ENCODE measurements at places on chromosomes 3 and 15.

GRCh38 chr15:83654379-83655236 is 685 bp downstream of the ADAMTSL3 start:
- DNase-seq = no peak

- DNase-seq = no peak
These were observed 39.4 kb downstream of the CLDN18 start for GRCh38 chr3:138049157-138049919.

DNA sequence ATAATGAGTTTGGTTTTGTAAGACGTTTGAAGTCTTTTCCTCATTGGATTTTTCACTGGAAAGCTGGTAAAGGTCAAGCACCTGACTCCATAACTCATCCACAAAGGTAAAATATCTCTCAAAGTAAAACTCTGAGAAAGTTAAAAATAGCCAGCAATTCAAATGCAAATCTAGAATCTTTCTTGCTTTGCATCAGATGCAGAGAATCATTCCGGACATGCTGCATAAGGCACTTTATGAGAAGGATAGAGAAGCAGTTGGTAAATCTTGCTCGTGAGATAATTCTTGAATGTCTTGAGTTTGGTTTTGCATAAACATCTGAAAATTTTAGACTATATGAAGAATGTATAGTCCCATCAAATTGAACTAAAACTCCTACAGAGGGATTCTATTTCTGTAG is 9.1 kb downstream of the KCNMB2 start:
- DNase-seq = no peak

DNA sequence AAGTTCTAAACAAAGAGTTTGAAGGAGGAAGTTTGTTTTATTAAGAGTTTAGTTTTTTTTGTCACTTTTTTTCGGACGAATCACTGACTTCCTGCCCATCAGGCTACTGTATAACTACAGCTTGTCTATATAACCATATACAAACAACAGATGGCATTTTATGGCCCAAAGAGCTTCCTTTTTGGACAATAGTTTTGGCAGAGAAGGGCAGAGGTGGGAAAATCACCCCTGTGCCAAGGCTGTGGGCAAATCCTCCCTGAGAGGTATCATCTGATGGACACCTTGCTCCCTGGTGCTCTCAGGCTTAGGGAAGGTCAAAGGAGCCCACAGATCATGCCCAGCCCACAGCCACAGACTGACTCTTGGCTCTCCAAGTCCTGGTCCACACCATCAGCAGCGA is 113.4 kb downstream of the OXNAD1 start:
- DNase-seq = no peak

DNA sequence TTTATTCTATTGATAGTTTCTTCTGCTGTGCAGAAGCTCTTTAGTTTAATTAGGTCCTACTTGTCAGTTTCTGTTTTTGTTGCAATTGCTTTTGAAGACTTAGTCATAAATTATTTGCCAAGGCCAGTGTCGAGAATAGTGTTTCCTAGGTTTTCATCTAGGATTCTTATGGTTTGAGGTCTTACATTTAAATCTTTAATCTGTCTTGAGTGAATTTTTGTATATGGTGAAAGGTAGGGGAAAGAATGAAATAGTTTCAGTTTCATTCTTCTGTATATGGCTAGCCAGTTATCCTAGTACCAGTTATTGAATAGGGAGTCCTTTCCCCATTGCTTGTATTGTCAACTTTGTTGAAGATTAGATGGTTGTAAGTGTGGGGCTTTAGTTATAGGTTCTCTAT is 10.6 kb upstream of the GCSAM start:
- DNase-seq = no peak

DNA sequence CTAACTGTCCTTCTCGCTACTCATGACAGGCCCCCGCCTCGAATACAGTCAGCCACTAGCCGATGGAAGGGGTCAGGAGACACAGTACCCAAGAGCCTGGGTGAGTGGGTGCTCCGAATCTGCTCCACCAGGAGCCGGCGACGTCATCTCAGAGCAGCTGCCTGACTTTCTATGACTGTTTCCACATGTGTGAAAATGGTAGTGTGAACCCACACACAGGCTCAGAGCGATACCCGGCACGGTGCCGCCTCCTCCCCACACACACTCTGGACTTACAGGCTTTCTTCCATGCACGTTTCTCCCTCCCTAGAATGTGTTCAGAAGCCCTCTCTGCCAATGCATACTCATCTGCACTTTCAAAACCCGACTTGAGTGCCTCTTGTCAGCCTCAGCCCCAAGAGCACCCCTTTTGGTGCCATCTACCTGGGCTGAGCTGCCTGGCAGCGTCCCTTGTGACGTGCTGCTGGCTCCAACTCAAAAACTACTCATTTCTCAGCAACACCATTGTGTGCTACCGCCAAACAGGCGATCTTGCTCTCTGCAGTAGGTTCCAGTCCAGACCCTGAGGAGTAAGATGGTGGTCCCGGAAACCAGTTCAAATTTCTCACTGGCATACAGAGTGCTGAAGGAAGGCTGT is 29.7 kb downstream of the VGLL4 start:
- DNase-seq = no peak

GRCh38 chr3:114052216-114052615 is 4.1 kb downstream of the CCDC191 start:
- DNase-seq = no peak

- DNase-seq = no peak
These were observed 223.5 kb downstream of the DTWD1 start for GRCh38 chr15:49844390-49844789.
